Stimulated activated CD4-positive, alpha-beta T cell treated with anti-CD3 and anti-CD28 coated beads, Interleukin-1b, Interleukin-23, amount 100 ng/mL, for 48 hours (primary cell): ENCODE measurements at places on chromosomes 1 and 21.

DNA sequence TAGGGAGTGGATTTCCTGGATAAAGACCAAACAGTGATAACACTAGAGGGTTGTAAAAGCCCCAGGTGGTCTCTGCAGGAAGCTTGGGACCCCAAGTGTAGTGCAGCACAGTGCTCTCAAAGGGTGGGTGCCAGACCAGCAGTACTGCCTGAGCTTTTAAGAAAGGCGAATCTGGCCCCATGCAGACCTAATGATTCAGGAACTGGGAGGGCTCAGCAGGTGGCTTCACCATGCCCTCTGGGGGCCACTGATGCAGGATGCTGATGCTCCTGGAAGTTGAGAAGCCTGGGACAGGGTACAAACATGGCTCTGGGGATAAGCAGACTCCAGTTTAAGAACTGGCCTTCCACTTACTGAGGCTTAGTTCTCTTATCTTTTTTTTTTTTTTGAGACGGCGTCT is 29.1 kb upstream of the NEK2 start:
- DNase-seq: no peak

- no peak for DNase-seq
These were observed 1.7 kb upstream of the TNFRSF9 start for GRCh38 chr1:7942214-7942921.

- DNase-seq: no peak
These were observed 230.3 kb downstream of the GRIK3 start for GRCh38 chr1:36803868-36804570.

GRCh38 chr1:150905301-150905700 is 18.4 kb downstream of the CTXND2 start:
- no peak for DNase-seq

DNA sequence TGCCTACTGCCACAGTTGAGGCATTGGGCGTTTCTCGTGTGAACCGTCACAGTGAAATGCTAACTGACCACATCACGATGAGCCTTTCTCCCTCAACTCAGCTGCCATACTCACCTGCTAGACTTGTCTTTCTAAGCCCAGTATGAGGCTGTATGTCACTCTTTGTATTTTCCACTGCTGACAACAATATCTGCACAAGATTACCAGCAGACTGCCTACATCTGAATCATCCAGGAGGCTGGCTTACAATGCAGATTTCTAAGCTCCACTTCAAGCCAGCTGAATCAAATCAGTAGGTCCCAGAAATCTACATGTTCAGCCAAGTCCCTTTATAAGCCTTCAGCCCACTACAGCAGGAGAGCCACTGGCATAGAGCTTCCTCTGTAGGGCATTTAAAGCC is 355.0 kb upstream of the DUSP10 start:
- no peak for DNase-seq

DNA sequence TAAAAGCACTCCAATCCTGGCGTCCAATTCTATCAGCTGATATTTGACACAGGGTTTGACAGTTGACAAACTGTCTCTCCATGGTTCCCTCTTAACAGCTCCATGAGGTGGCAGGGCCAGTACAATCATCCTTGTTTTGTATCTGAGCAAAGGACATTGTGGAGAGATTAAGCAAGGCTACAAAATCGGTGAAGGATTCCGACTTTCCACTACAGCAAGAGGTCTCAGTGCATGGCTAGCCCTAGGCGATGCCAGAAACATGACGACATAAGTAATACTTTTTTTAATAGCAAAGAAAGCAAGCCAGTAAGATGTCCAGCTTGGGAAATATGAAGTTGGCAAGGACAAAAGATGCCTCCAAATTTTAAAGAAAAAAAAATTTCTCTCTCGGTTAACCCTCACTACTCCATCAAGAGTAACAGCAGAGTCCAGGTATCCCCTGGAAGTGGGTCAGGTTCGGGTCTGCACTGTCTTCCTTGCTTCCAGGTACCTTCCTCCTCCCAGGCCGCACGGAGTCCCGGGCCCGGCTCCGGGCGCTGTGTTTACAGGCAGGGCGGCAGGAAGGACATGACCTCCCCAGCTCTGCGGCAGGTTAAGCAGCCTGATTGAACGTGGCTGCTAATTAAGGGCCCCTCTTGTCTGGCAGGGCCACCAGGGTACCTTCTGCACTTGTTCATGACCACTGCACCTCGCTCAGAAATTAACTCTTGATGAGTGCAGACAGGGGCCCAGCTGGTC is 106.1 kb downstream of the SIM2 start:
- no peak for DNase-seq

DNA sequence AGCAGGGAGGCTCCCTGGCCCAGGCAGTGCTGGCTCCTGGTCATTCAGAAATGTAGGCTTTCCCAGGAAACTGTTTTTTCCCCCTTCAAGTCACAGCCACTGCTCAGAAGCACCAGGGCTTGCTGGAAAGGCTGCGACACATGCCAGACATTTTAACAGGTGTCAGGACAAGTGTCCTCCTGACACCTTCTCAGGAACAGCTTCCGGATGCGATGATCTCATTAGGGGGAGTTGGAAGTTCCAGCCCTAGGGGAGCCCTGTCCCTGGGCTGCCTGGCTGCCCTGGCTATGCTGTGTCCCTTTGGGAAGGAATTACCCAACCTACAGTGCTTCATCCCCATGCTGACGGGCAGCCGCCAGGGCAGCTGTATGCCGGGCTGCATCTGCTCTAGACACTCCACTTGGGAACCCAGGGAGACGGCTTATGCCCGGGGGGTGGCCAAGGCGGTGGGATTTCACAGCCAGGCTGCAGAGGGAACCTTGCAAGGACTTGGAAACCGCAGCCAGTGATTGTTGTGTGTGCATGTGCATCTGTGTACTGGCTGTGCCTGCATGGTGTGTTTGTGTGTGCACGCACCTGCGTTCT is 41.8 kb downstream of the AJAP1 start:
- DNase-seq: no peak

GRCh38 chr1:203519053-203519840 is 25.3 kb downstream of the OPTC start:
- DNase-seq: no peak

DNA sequence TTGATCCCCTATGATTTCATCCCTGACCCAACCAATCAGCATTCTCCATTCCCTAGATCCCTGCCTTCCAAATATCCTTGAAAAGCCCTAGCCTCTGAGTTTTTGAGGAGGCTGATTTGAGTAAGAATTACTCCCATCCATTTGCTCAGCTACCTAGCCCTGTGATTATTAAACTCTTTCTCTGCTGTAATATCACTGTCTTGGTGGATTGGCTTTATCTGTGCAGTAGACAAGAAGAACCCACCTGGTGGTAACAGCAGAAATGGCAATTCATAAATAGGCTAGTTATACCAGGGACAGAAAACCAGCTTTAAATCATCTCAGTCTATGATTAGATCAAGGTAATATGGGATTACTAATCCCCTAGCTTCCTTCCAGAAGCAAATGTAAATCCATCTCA is 13.0 kb downstream of the IL20 start:
- no peak for DNase-seq

GRCh38 chr1:177944016-177944949 is 25.6 kb downstream of the SEC16B start:
- no peak for DNase-seq

- no peak for DNase-seq
These were observed 10.9 kb downstream of the C1orf216 start for GRCh38 chr1:35707601-35708440.

DNA sequence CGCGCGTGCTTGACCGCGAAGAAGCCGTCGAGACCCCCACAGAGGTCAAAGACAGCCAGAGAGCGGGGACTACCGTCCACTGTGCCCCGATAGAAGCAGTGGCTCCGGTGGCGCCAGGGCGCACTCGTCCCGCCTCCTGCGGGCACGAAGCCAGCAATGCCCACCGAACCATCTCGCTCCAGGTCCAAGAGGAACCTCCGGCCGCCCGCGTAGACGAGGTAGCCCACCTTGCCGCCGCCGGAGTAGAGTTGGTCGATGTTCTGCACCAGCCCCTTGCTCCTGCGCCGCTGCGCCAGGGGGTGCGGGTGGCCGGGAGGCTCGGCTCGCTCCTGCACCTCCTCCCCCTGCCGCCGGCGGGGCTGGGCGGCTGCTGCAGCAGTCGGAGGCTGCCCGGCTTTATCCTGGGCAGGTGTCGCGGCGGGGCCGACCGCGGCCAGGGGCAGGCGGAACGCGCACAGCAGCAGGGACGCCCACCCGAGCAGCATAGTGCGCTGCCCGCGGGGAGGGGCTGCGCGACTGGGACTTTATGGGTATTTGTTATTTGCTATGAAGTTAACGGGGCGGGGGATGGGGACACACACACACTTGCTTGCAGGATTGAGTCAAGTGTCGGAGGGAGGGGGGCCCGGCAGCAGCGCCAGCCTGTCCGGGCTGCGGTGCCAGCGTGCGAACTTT is 844 bp downstream of the ADAMTS5 start:
- DNase-seq: no peak

- DNase-seq: no peak
These were observed 111.0 kb downstream of the DAB1 start for GRCh38 chr1:57312869-57313268.

- DNase-seq: no peak
These were observed 122.9 kb downstream of the EVI5 start for GRCh38 chr1:92662048-92662447.

- no peak for DNase-seq
These were observed 4.9 kb downstream of the DNTTIP2 start for GRCh38 chr1:93874025-93874651.

DNA sequence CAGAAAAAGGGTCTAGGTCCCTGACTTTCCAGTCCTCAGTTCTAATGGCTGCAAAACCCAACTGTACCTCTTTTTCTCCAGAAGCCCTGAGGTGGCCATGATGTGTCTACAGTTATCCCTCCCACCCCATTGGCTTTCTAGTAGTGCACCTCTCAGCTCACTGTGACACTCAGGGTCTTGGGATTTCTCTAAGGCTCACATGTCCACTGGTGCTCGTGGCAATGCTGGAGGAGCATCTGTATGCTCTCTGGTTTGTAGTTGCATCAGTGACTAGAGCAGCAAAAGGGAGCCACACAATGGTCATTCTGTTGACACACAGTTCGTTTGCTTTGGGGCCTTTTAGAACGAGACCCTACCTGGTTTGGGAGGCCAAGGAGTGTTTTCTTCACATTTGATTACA is 81.6 kb upstream of the SYT6 start:
- no peak for DNase-seq
